Endodermal cell (in vitro differentiated cells): ENCODE measurements at places on chromosomes 3 and 15.

- DNase-seq = no peak
These were observed 583.2 kb downstream of the EPHA3 start for GRCh38 chr3:89690646-89691045.

DNA sequence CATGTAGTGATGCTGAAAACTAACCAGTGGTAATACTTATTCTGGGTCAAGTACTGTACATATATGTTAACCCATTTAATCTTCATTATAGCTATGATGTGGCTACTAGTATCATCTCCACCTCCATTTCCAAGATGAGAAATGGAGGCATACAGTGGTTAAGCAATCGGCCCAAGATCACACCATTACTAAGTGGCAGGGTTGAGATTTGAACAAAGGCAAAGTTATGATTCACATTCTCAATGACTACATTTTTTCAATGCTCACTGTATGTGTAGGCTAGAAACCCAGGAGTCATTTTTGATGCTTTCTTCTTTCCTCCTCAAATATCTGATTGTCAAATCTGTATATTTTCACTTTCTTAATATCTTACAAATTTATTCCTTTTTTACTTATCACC is 30.2 kb downstream of the ABI3BP start:
- no peak for DNase-seq

DNA sequence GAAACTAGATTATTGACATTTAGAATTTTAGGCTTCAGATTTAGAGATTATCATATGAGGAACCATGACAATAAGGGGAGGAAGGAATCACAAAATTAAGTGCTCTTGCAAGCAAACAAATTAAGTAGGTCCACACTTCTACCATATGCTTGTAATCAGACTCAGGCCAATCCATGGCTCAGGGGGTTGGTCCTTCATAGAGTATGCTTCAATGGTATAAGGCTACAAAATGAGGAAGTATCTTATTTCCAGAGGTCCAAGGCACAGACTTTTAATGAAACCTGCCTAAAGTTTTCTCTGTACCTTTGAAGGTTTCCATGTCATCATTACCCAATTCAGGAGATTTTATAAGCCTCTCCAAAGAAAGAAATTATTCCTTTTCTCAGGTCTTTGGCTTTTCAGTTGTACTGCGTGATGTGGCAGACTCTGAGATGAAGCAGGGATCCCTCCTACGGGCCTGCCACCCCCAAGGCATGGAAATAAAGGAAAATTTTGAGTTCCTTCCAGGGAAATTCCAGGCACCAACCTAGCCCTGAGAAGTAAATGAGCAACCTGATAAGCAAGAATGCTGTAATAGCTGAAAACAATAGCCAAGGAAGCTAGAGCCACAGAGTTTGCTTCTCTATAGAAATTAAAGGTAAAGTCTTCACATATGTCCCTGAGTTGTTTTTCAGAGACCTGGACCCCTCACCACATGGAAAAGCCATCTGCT is 36.3 kb downstream of the SERPINI2 start:
- no peak for DNase-seq

GRCh38 chr3:12773030-12773709 is 14.1 kb upstream of the TMEM40 start:
- no peak for DNase-seq

GRCh38 chr15:67198157-67198754 is 56.2 kb downstream of the AAGAB start:
- DNase-seq = no peak

GRCh38 chr3:180626844-180627243 is 24.9 kb downstream of the TTC14 start:
- DNase-seq = no peak

GRCh38 chr3:72690629-72691028 is 157.6 kb downstream of the SHQ1 start:
- DNase-seq = no peak

- DNase-seq = peak; percentile 98
These were observed 4.5 kb upstream of the SEMA3B start for GRCh38 chr3:50264383-50264963.

DNA sequence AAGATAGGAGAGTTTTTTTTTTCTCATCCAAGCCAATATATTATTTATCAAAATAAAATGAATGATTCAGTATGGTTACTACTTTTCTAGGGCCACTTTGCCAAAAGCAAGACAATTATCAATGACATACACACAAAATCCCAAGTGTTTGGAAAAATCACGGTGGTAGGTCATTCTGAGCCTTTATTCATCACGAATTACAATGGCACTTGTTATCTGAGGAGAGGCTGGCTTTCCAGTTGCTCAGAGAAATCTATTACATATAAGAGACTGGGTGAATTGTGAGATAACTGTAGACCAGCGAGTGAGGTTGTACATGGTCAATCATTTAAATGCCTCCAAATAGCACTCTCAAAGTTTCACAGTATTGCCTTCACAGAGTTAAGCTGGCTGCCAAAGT is 20.4 kb upstream of the FGF12 start:
- DNase-seq = peak; percentile 47

GRCh38 chr15:52005748-52006701 is 13.0 kb upstream of the MAPK6 start:
- no peak for DNase-seq

GRCh38 chr15:55661428-55661827 is 73.3 kb upstream of the PYGO1 start:
- no peak for DNase-seq

GRCh38 chr3:58214484-58215316 is 3.9 kb upstream of the DNASE1L3 start:
- peak; percentile 72 for DNase-seq

- peak; percentile 29 for DNase-seq
These were observed 14.0 kb upstream of the SSUH2 start for GRCh38 chr3:8658306-8659212.

DNA sequence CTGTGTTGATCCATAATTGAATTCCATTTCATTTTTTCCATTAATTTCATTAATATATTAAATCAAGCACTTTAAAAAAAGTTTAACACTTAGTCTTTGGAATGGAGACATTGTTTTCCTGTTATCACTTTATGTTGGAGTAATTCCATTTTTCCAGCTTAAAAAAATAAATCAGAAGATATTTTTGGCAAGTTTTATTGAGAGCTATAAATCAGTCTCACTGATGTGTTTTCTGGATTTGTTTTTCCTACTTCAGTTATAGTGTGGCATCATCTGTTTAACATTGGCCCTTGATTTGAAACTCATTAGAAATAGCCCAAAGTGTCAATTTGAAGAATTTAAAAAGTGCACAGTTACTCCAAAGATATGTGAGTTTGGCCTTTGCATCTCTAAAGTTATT is 53.1 kb downstream of the MAP2K5 start:
- no peak for DNase-seq

- DNase-seq = no peak
These were observed 22.4 kb upstream of the THUMPD3 start for GRCh38 chr3:9340472-9340902.

DNA sequence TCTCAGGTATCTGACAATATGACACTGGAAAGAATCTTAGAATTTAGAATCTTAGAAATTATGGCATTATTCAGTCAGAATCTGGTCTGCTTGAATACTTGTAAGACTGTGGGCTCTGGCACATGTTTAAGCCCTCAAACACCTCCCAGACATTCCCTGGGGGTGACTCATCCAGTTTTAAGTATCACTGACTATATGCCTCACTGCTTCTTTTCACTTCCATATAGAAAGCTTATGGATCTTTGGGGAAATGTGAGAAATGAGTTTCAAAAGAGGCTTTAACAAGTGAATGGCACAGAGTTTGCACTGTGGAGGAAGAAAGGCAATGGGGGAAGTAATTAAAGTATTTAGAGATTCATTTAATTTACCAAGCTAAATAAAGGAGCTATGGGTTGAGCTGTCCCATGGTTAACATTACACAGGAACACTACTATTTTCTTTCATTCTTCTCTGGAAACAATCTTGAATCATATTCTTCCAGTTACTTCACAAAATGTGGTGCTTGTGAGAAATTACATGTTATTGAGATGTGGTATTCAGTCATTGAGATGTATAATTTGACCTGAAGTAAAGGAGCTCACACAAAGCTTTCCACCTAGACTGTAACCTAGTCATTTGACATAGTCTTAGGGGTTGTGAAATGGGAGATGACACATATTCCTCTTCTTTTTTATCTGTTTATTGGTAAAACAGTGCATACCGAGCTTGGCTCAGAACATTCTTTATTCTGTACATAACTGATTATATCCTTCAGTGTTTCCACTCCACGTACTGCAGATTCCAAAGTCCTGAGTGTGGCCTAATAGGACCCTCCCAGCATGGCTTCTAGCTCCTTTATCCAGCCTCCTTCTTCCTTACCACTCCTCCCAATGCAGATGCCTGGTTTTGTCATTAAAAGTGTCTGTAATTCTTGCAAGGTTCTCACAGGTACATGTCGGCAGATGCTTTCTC is 544.6 kb upstream of the NECTIN3 start:
- peak; percentile 54 for DNase-seq

GRCh38 chr3:38630606-38631005 is 18.9 kb downstream of the SCN5A start:
- DNase-seq = peak; percentile 84

DNA sequence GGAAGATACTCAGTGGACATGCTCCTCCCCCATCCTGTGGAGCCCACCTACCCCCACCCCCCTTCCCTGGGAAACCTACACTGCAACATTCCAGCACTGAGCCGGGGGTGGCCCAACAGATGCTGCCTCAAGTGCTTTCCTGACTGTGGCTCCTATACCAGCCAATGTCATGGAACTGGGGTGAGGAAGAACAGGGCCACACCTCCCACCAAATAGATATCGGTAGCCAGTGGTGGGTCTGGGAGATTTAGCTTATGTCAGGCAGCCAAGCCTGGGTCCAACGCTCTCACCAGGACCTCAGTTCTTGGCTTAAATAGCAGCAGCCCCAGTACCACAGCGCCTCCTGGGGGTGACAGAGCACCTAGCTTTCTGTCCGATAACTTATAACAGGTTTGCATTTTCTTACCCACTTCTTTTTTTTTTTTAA is 30.3 kb downstream of the CDC25A start:
- DNase-seq = peak; percentile 93

- no peak for DNase-seq
These were observed 5.8 kb downstream of the SLC12A6 start for GRCh38 chr15:34331809-34332208.

DNA sequence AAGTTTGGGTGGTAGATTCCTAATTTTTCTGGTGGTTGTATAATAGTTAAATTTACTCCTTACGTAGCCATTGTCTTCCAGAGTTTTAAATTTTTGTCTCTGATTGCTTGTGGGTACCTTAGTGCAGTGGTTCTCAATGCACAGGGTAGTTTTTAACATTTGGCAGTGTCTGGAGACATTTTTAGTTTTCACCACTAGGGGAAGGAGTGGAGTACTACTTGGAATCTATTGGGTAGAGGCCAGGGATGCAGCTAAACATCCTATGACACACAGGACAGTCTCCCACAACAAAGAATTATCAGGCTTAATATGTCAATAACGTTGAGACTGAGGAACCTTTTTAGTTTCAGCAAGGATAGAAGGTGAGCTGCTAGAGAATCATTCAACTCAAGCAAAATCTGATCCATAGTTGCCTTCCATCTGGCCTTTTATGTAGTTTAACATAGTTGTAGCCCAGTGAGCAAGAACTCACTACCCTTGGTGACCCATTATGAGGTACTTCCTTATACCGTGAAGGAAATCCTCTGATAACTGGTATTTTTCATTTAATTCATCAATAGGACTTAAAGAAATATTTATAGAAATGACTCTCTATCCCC is 8.6 kb upstream of the STX19 start:
- no peak for DNase-seq

GRCh38 chr3:119205209-119205608 is 31.8 kb downstream of the UPK1B start:
- DNase-seq = no peak

DNA sequence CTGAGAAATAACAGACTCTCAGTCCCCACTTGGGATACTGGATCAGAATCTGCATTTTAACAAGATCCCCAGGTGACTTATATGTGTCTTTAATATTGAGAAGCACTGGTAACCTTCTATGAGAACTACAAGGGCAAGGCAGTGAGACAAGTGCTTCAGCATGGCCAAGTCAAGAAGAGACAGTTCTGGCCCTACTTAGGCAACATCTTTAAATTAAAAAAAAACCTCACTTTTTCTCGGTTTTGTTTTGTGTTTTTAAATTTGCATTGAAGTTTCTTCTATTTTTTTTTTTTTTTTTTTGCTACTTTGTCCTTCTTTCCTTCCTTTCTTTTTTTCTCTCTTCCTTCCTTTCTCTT is 42.5 kb upstream of the SPTSSB start:
- DNase-seq = no peak

DNA sequence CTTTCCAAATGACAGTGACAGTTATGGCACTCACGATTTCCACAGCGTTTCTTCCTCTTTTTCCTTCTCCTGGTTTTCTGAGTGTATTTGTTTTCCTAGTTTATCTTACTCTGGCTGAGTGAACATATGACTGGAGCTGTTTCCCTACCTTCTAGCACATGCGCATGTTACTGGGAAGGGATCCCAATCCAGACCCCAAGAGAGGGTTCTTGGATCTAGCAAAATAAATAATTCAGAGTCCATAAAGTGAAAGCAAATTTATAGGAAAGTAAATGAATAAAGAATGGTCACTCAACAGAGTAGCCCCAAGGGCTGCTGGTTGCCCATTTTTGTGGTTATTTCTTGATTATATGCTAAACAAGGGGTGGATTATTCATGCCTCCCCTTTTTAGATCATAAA is 23.8 kb downstream of the METTL6 start:
- DNase-seq = no peak

DNA sequence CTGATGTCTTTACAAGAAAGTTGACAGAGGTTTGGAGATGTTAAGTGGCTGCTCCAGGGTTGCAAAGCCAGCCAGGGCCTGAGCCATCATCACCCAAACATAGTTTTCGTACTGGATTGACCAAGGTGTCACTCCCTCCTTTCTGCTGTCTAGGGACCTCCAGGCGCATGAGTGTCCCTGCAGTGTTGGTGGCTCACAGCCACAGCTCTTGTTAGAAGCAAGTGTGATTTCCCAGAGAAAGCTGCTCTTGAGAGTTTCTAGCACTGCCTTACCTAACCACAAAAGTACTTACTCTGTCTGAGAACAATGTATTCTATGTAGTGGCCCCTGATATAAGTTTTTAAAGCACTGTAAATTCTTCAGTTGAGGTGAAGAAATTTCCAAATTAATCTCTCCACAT is 144.1 kb downstream of the SOX2 start:
- peak; percentile 70 for DNase-seq

- DNase-seq = peak; percentile 38
These were observed 1.9 kb downstream of the C3orf22 start for GRCh38 chr3:126556637-126557414.

DNA sequence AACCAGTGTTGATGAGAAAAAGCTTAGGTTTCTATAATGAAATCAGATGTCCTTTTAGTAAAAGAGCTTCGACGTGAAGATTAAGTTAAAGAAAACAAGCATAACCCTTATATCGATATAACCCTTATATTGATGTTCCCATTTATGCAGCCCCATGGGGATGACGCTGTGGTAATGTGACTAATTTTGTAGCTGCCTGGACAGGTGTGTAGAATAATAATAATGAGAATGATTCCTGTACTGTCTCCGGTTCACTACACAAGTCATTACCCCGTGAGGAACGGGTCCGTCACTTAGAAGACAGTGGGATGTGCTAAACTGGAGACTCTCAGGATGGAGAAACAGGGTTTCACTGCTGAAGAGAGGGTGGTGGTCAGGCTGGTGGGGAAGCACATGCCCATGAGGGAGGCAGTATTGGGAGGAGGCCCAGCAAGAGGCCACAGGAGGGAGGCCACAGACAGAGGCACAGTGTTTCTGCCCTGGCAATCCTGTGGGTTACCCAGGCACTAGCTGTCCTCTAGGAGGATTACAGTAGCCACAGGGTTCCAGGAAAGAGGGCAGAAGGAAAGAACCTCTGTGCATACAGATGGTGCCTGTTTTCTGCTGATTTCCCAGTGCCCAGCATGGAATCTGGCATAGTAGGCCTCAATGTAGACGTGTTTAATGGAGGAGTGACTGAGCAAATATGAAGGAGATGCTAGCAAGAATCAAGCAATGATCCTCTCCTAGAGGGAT is 191.1 kb upstream of the TSC22D2 start:
- DNase-seq = no peak
